ENCODE measurements at places on chromosomes 1 and 21. TPM values are rescaled to one million over a fixed set of nuclear protein-coding genes. Genes with fewer than 3 reads are reported as not detected.
A peak's percentile ranks its signal among the peaks of the same experiment; 100 is the strongest.

Gene TENT5C
- 10.9 TPM for total RNA-seq

Gene DYNLT5
- 2.0 TPM for total RNA-seq

Gene SLC39A1
- total RNA-seq: 34.4 TPM

Gene RGS8
- total RNA-seq: 0.05 TPM

Gene NCSTN
- 74.1 TPM for total RNA-seq

Gene OSCP1
- total RNA-seq: 8.4 TPM

DNA sequence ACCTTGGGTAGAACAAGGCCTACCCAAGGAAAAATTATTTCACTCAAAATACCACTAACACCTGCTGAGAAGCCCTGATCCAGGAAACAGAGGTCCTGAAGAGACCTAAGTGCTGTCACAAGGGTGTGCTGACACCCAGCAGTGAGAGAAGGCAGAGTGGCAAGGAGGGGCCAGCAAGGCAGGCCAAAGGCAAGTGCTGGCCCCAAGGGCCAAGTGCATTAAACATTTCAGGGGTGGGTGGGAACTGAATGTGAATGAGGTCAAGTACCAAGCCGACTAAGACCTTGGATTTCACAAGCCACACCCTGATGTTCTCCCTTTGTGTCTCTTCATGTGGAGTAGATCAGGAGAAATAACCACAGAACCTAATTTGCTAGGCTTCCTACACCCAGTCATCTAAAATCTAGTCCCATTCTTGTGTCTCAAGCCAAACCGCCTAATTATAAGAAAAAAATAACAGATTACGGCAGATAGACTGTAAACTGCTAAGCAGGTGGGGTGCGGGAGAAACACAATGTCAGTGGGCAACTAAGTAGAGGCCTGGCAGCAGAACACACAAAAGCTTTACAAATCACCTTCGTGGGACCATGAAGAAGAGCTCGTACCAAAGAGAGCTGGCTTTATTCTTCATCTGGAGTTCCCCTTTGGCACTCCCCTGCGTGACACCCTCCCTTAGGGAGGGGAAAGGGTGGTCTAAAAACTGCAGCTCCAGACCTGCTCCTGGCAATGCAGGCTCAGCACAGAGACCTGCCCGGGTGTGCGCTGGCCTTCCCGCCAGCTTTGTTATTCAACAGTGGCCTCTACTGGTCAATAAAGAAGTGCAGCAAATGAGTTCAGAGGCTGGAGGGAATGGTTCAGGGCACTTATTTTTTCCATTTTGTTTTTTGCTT, 8.7 kb downstream of the UBE2G2 start:
- H3K4me3 ChIP-seq: no peak overlapping the region
- no peaks in the 10 kb centered on the region for H3K36me3 ChIP-seq
- DNase-seq: peak; percentile 36
- H3K27me3 ChIP-seq: no peaks in the 10 kb centered on the region
- H3K4me1 ChIP-seq: peaks cover 19% of the 10 kb centered on the region

DNA sequence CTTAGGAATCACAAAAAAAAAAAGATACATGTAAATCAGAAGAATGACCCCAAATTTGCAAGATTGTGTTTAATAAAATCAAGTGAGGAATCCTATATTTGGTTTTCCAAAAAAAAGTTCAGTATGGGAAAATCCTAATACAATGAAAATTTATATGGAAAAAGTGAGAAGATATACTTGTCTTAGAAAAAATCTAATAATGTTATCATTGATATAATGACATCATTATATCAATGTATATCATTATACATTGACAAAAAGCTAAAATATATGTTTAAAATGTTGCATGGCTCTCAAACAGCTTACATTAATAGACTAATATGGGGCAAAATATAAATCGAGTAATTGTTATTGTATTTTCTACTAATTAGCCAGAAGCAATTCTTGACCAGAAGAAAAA, 37.0 kb downstream of the DPYD start:
- H3K36me3 ChIP-seq: peaks cover 28% of the 10 kb centered on the region
- no peak for DNase-seq
- no peaks in the 10 kb centered on the region for H3K4me1 ChIP-seq
- H3K27ac ChIP-seq: no peak overlapping the region

DNA sequence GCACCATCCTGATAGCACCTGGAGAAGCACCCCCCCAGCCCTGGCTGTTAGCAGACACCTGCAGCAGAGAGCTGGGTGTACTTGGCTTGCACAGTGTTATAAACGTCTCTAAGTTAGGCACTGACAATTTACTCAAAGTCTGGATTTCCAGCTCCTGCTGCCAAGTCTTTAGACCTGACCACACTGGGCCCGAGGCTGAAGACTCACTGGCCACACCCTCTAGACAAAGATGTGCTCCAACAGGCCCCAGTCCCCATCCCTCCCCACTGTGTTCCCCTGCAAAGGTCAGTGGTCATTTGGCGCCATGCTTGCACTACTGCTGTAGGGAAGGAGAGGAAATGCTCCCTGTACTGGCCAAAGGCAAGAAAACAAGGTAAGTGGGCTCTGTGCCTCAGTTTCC, 31.1 kb downstream of the PADI6 start:
- peaks cover 7% of the 10 kb centered on the region for H3K36me3 ChIP-seq
- no peak overlapping the region for H3K4me3 ChIP-seq
- H3K27ac ChIP-seq: no peak overlapping the region
- H3K27me3 ChIP-seq: no peaks in the 10 kb centered on the region

GRCh38 chr1:167423684-167424619, 94.4 kb downstream of the CD247 start:
- H3K4me1 ChIP-seq: no peaks in the 10 kb centered on the region
- no peaks in the 10 kb centered on the region for H3K36me3 ChIP-seq
- no peak overlapping the region for H3K27ac ChIP-seq
- H3K4me3 ChIP-seq: no peak overlapping the region

DNA sequence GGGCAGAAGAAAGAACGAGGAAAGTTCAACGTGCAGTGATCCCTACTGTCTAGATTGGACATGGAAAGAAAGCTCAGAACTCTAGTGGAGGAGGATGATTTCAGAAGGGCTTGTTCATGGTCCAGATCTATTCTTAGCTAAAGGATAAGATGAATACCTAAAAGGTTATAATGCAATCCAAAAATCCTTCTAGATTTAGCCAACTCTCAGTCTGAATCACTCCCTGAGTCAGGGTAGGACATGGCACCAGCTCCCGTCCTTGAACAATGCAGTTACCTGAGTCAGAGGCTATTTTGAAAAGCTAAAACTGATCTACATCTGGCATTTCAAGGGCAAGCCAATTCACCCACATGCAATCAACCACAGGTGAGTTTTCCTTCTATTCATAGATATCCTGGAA, 38.8 kb upstream of the HIVEP3 start:
- no peak overlapping the region for H3K4me3 ChIP-seq
- H3K27ac ChIP-seq: peak overlapping the region; percentile 4
- H3K27me3 ChIP-seq: no peaks in the 10 kb centered on the region
- no peaks in the 10 kb centered on the region for H3K36me3 ChIP-seq
- no peak for DNase-seq

- peak; percentile 62 for DNase-seq
- no peak overlapping the region for H3K4me3 ChIP-seq
- H3K4me1 ChIP-seq: peaks cover 2% of the 10 kb centered on the region
- H3K27me3 ChIP-seq: no peaks in the 10 kb centered on the region
These were observed 29.8 kb upstream of the LRRC38 start for GRCh38 chr1:13543451-13544220.

GRCh38 chr1:17233675-17234320, 15.1 kb upstream of the PADI3 start:
- no peaks in the 10 kb centered on the region for H3K4me1 ChIP-seq
- peak; percentile 37 for DNase-seq
- H3K36me3 ChIP-seq: no peaks in the 10 kb centered on the region
- no peaks in the 10 kb centered on the region for H3K27me3 ChIP-seq
- H3K27ac ChIP-seq: no peak overlapping the region

All from heart left ventricle (tissue), 16 donors.